ENCODE measurements at places on chromosomes 12 and 14. TPM values are rescaled to one million over a fixed set of nuclear protein-coding genes. Genes with fewer than 3 reads are reported as not detected.

Gene DDX11
- total RNA-seq, result 20.9 TPM

Gene KRT72
- not detected for total RNA-seq

Gene LRTM2
- total RNA-seq, result not detected

Gene PLA2G1B
- total RNA-seq, result not detected

GRCh38 chr12:292186-292585 lies 29.6 kb upstream of the SLC6A13 start:
- DNase-seq, result peak; percentile 34

GRCh38 chr12:103716517-103717196 lies 124.4 kb downstream of the NT5DC3 start:
- no peak for DNase-seq

DNA sequence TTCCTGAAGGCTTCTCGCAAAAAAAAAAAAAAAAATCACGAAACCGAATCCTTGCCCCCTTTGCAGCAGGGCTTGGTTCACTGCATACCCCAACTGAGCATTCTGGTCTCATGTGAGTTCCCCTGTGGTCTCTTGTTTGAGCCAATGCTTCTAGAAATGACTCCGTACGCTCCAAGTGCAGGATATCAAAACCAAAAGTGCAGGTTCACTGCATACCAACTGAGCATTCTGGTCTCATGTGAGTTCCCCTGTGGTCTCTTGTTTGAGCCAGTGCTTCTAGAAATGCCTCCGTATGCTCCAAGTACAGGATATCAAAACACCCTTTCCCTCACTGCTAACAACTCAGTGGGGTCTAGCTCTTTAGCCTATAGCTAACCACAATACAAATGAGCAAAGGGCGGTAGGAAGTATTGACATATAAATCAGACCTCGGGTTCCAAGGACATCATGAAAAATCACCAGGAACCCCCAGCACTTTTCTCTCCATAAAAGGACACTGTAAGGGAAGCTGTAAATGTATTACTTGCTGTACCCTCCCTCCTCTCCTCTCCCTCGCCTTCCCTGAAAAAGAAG lies 206.3 kb upstream of the NOS1 start:
- no peak for DNase-seq

DNA sequence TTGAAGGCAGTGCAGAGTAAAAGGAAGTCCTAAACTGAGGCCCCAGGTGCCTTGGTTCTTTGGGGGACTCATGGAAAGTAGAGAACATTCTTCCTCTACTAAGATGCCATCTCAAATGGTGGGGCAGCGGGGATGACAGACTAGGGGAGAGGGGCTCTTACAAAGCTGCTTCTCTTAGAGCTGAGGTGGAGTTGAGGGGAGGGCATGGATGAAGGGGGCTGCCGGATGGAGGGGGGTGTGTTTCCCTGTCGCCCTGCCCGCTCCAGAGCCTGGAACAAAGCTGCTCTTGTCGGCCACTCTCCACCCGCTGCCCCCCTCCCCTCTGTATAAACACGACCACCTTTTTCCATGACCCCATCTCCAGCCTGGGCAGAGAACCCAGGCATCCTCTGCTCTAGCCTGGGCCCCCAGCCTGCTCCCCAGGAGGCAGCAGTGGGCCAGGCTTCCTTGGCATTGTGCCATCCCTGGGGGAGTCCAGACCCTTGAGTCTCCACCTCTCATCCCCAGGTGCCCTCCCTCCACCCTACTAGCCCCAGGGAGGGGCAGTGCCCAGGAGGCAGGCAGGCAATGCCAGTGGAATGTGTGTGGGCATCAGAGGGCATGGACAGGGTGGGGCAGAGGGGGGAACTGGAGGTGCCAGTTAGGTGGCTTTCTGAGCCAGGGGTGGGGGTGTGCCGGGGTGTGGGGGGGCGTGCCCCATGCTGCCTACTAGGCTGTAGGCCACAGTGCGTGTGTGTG lies 1.7 kb downstream of the RARG start:
- DNase-seq, result peak; percentile 73

DNA sequence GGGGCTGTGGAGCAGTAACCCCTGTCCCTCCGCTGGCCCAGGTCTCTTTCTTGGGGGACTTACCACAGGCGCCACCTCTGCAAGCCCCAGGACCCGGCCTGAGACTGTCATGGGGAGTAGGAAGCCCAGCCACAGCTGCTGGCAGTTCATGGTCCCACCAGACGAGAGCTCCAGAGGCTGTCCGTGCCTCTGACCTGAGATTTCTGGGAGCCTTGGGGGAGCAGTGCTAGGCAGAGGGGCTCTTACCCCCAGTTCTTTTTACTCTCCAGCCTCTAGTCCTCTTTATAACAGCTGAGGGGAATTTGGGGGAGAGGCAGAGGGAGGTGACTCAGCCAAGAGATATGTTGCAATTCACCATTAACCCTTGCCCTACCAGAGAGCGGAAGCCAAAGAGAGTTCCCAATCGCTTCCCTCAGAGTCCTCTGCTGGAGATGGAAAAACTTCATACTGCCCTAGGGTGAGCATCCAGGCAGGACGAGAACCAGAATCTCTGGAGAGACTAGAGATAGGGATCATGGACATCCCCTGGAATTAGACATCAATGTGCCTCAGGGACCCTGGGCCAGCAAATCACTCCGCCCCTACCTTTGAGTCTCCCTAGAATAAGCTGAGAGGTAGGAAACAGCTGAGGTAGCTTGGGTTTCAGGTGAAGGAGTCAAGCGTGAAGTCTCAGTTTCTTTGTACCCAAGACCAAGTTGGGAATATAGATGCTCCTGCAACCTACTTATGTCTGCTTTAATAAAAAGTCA lies at the start of gene MMP19:
MMP19 (minus strand) TSS at position 256 of the 749 bp plus-strand sequence; CDS start at position 150, 106 bp downstream.
- DNase-seq, result peak; percentile 47

DNA sequence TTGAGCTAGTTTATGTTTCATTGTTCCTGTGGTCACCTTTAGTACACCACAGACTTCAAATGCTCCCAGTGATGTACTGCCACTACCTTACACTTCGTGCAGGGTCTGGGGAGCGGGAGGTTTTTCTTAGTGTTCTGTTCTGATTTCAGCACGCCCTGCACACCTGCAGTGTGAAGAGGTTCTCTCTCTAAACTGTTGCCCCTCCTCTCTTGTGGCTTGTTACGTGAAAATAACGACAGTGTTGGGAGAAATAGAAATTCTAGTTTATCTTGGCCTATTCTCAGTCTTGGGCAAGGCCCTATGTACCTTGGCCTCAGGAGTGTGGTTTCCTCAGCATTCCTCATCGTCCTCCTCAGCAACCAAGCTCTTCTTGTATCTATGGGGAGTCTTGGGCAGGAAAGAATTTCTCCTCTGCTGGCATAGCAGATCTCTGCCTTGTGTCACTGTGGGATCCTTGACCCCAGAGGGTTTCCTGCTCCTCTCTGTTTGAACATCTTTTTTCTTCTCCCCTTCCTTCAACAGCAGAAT lies 48.6 kb downstream of the EIF2S3B start:
- no peak for DNase-seq

DNA sequence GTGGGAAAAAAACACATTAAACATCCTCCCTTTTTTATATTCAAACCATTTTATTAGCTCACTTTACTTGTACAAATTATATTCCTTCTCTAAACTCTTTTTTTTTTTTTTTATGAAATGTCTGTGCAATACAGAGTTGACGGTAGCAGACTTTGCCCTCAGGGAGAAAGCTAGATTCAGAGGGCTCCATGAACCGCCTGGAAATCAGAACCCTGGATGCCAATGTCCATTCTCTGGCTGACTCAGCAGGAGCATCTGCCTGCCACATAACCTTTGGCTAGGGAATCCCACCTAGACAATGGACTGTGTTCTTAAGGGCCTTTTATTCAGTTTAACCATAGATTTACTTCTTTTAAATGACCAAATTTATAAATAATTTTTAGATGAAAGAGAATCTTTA lies 467.0 kb downstream of the MDGA2 start:
- no peak for DNase-seq

DNA sequence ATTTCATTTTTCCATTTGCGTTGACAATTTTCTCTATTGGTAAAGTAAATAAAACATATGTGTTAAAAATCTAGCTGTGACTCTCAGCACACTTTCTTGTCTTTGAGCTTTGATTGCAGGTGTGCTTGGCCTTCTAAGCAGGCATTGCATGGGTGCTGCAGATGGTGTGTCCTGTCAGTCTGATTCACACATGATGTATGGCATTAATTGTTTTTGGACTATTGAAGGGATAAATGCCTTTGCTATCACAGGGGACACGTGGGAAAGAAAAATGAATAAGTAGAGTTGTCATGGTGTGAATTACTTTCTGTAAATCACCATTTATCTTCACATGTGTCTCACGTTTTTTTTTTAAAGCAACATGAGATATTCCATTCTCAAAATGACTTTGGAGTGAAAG lies 211.3 kb upstream of the NAV3 start:
- no peak for DNase-seq

- peak; percentile 72 for DNase-seq
Measured at GRCh38 chr14:89926694-89927093, 27.8 kb downstream of the EFCAB11 start.

DNA sequence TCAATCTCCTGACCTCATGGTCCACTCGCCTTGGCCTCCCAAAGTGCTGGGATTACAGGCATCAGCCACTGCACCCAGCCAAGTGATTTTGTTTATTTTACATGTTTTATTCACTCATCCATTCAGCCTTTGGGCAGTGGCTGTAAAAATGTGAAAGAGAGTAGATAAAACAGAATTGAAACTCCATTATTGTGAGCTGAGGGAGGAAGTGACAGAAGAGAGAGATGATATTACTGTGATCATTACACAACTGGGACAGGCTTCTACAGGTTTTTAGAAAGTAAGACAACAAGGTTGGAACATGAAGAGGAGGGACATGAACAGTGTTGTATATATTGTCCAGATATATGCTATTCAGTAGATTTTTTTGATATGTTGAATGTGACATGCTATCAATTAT lies 25.0 kb downstream of the CREBL2 start:
- peak; percentile 72 for DNase-seq

GRCh38 chr14:26984311-26985177 lies 386.7 kb upstream of the NOVA1 start:
- peak; percentile 43 for DNase-seq

DNA sequence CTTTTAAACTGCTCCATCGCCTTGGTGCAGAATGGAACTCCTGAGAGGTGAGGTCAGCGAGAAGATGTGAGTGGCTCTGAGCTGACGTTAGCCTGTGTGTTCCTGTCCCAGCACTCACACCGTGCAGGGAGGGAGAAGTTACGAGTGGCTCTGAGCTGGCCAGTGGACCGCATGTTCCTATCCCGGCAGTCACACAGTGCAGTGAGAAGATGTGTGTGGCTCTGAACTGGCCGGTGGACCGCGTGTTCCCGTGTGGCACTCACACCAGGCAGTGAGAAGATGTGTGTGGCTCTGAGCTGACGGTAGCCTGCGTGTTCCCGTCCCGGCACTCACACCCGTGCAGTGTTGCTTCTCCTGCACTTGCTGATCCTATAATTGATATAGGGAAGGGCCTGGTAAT lies 59.9 kb downstream of the VCPKMT start:
- no peak for DNase-seq

DNA sequence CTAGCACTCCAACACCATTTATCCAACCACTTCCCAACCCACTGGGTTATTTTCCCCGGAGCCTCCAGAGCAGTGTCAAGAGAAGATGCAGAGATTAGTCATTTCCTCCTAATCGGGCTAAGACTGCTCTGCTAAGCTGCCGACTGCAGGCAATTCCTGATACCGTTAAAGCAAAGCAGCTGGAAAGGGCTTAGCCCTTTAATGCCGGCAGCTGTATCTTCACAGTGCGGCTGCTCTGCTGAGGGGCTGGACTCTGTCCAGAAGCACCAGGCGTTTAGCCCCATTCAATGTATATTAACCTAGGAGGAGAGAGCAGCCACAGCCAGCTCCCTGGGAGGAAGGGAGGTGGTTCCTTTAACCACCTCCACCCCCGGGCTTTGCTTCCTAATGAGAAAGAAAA lies 11.1 kb downstream of the AQP6 start:
- peak; percentile 72 for DNase-seq

- no peak for DNase-seq
Measured at GRCh38 chr12:120283318-120283717, 8.4 kb downstream of the RNU4-2 start.

DNA sequence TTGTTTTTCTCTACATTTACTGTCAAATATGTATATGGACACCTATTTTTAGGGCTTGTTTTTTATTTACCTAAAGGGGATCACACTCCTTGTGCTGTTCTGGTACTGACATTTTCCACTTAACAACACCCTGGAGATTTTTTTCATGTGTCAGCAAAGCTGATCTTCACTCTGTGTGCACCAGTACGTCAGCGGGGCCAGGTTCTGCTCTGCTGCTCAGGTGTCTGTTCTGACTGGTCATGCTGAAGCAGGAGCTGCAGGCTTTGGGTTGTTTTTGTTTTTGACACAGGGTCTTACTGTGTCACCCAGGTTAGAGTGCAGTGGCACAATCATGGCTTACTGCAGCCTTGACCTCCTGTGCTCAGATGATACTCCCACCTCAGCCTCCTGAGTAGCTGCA lies 81.9 kb upstream of the CCND2 start:
- no peak for DNase-seq

- no peak for DNase-seq
Measured at GRCh38 chr14:72771561-72771960, 122.3 kb downstream of the DPF3 start.

GRCh38 chr14:22390824-22391461 lies 198.1 kb downstream of the DAD1 start:
- peak; percentile 86 for DNase-seq

- DNase-seq, result no peak
Measured at GRCh38 chr14:30131581-30132097, 204.0 kb upstream of the PRKD1 start.

- no peak for DNase-seq
Measured at GRCh38 chr12:25387732-25388050, 137.0 kb upstream of the KRAS start.

DNA sequence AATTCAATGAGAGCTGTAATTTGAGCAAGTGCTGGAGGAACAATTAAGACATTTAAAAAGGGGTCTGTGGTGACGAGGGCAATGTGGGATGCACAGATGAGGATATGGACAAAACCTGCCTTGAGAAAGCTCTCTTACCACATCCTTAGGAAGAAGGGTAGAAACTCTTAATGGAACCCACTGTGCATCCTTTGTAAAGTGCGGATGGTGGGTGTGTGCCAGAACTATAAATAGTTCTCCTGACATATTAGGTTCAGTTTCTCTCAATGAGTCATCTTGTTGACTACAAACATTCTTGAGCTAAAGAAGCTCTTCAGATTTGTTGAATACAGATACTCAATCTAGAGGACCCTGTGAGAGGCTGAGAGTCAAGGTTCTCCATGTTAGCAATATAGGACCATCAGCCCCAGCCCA lies 106.1 kb upstream of the ANO4 start:
- peak; percentile 47 for DNase-seq

GRCh38 chr14:64255756-64256155 lies 38.4 kb downstream of the ESR2 start:
- DNase-seq, result no peak

DNA sequence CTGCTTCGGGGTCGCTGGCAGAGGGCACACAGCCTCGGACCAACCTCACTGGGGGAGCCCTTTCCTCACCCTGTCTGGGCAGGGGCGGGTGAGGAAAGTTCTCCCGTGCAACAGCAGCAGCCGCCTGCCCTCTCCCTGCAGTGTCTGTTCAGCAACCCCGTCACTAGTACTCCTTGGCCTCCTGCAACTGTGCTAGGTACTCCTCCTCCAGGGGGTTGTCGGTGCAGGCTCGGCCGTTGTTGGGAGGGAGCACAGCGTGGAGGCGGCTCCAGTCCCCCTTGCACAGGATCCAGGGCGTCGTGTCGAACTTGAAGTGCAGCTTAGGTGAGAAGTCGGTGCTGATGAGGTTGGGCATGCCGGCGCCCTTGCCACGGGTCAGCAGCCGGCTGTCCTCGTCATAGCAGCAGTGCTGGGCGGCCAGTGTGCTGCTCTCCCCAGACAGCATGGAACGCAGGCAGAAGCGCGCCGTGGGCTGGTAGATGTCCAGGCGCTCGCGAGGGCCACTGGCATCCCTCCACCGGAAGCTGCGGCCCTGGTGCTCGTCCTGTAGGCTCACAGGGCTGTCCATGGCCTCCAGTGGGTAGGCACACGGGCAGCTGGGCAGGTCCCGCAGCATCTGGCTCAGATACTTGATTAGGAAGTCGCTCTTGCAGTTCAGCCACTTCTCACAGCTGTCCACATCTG lies 17.7 kb downstream of the AHSA1 start:
- DNase-seq, result no peak

Measured in bronchial epithelial cell (primary cell).